Activated T-cell treated with anti-CD3 and anti-CD28 coated beads, Interleukin-2, amount 50 U/mL, for 72 hours (primary cell): ENCODE measurements at places on chromosomes 16 and 17.

GRCh38 chr16:50323335-50324011 lies 45.3 kb downstream of the BRD7 start:
- peak overlapping the region; percentile 34 for H3K4me3 ChIP-seq
- H3K27ac ChIP-seq, result peak overlapping the region; percentile 66
- peaks cover 33% of the 10 kb centered on the region for H3K4me1 ChIP-seq
- H3K36me3 ChIP-seq, result peaks cover 8% of the 10 kb centered on the region
- no peaks in the 10 kb centered on the region for H3K27me3 ChIP-seq

DNA sequence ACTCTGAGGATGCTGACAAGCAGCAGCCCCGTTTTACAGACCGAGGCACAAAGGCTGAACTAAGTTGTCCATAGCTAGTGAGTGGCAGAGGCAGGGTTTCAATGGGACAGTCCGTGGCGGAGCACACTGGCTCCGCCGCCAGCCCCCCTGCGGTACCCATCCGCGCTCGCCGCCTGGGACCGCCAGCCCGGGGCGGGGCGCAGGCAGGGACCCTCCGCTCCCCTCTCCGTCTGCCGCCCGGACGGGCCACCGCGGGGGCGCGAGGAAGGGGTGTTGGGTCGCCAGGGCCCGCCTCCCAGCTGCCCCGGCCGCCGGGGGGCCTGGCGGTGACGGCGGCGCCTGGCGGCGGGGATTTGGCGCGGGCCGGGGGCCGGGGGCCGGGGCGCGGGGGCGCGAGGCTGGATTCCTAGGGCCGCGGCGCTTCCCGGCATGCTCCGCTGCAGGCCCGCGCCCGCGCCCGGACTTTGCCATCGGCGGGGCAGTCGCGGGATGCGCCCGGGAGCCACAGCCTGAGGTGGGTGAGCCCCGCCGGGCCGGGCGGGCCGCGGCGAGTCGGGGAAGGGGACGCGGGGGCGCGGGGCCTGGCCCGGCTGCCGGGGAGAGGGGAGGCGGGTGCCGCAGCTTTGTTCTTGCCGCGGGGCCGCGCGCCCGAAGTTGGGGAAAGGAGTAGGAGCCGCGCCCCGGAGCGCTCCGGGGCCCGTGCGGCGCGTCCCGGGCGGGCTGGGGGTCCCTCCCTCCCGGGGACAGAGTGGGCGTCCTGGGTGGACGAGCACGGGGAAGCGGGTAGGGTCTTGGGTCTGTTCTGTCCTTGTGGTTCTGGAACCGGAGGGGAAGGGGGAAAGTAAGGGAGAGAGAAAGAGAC lies at the start of gene TMEM98:
Gene TMEM98, plus strand, starts transcription at position 430 of the 862 bp plus-strand sequence. CDS start 3,376 bp downstream, outside the sequence.
- peaks cover 8% of the 10 kb centered on the region for H3K27me3 ChIP-seq
- no peak within 1 kb of the TSS for H3K27ac ChIP-seq
- no peaks in the 10 kb centered on the region for H3K4me1 ChIP-seq
- H3K36me3 ChIP-seq, result no peaks in the 10 kb centered on the region

GRCh38 chr16:60485872-60486489 lies 1550.3 kb downstream of the CDH8 start:
- H3K4me1 ChIP-seq, result no peaks in the 10 kb centered on the region
- no peak overlapping the region for H3K27ac ChIP-seq
- no peak for DNase-seq
- H3K27me3 ChIP-seq, result no peaks in the 10 kb centered on the region
- H3K4me3 ChIP-seq, result no peak overlapping the region

DNA sequence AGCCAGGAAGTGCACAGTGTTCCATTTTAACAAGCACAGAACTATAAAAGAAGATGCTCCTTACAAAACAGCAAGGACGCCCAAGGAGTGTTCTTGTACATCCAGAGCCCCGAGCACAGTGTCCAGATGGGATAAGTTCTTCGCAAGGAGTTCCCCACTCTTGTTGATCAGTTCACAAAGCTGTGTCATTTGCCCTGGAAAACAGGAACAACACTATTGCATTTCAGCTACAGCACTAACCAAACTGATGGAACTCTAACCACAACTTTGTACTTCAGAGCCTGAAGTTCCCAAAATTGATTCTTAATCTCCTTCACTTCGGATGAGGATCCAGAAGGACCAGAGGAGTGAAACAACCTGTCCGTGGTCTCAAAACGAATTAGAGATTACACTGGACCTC lies 5.1 kb downstream of the COPS3 start:
- H3K4me3 ChIP-seq, result no peak overlapping the region
- peaks cover 35% of the 10 kb centered on the region for H3K4me1 ChIP-seq
- DNase-seq, result no peak
- H3K27me3 ChIP-seq, result no peaks in the 10 kb centered on the region
- peaks cover 4% of the 10 kb centered on the region for H3K36me3 ChIP-seq
- H3K27ac ChIP-seq, result peak overlapping the region; percentile 69

GRCh38 chr17:78384479-78385175 lies 6.2 kb downstream of the PGS1 start:
- peak overlapping the region; percentile 79 for H3K4me3 ChIP-seq
- DNase-seq, result peak; percentile 31
- peaks cover 17% of the 10 kb centered on the region for H3K36me3 ChIP-seq
- H3K27me3 ChIP-seq, result no peaks in the 10 kb centered on the region
- H3K27ac ChIP-seq, result peak overlapping the region; percentile 97

DNA sequence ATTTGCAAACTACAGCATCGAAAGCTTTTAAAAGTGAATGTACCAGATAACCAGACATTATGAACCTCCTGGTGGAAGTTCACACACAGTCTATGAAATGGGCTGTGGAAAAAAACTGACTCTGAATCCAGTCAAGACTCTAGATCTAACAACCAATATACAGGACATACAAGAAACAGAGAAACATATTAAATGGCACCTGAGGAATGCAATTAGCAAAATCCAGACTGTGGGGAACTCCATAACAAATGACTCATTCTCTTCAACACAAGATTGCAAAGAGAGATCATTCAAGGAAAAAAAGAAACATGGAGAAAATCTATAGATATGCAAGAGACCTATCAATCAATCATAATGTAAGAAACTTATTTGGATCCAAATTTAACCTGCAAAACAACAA lies 119.0 kb downstream of the MYO1D start:
- peaks cover 19% of the 10 kb centered on the region for H3K4me1 ChIP-seq
- H3K27ac ChIP-seq, result no peak overlapping the region
- H3K27me3 ChIP-seq, result no peaks in the 10 kb centered on the region
- H3K36me3 ChIP-seq, result no peaks in the 10 kb centered on the region
- H3K4me3 ChIP-seq, result no peak overlapping the region
